ENCODE measurements at places on chromosomes 16 and 17. TPM values are rescaled to one million over a fixed set of nuclear protein-coding genes. Genes with fewer than 3 reads are reported as not detected.
A peak's percentile ranks its signal among the peaks of the same experiment; 100 is the strongest.

DNA sequence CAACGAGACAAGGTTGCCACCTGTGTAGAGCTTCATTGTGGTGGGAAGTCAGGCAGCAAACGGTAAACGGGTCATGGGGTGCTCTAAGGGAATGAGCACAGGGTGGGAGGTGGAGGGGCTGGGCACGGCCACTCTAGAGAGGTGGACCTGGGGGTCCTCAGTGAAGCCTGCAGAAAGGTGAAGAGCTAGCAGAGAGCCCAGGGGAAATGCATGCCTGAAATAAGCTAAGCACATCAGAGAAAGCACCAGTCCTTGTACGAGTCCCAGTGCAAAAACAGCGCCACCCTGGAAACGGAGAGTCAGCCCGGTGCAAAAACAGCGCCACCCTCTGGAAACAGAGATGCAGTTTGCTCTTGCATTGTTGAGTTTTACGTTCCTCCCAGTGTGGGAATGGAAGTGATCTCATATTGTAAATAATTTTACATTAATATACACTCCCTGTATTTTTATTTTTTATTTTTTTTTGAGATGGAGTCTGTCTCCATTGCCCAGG lies 65.0 kb downstream of the TBC1D16 start:
- peak; percentile 81 for DNase-seq

DNA sequence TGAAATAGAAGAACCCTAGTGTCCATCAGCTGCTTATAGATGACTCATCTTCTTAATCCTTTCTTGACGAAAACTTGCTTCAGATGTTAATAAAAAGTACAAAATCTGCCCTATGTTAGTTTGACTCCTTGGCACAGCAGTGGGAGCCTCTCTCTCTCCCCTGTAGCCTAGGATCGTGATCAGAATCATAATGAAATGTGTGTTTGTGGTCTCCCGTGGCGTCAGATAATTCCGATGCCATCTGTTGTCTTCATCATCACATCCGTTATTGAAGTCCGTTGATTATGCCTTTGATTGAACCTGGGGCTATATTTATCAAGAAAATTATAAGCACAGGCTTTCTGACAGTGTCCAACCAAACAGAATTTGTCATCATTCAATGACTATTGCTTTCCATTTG lies 102.5 kb downstream of the BMERB1 start:
- no peak for DNase-seq

DNA sequence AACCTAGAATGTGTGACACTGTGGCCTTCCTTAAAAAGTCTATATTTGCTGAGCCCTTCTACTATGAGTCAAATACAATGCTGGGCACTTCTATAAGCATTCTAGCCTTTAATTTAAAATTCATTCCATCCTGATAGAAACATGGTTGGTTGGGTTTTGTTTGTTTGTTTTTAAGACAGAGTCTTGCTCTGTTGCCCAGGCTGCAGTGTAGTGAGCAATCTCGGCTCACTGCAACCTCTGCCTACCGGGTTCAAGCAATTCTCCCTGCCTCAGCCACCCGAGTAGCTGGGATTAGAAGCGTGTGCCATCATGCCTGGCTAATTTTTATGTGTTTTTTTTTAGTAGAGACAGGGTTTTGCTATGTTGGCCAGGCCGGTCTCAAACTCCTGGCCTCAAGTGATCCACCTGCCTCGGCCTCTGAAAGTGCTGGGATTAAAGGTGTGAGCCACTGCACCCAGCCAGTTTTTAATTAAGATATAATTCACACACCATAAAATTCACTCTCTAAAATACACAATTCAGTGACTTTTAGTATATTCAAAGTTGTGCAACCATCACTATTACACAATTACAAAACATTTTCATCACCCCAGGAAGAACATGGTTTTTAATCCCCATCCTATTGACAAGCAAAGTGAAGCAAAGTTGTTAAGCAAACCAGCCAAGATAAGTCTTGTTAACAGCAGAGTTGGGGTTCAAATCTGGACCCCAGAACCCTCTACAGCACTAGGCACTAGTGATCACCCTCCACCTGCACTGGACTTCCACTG lies 42.8 kb downstream of the CMTM4 start:
- no peak for DNase-seq

DNA sequence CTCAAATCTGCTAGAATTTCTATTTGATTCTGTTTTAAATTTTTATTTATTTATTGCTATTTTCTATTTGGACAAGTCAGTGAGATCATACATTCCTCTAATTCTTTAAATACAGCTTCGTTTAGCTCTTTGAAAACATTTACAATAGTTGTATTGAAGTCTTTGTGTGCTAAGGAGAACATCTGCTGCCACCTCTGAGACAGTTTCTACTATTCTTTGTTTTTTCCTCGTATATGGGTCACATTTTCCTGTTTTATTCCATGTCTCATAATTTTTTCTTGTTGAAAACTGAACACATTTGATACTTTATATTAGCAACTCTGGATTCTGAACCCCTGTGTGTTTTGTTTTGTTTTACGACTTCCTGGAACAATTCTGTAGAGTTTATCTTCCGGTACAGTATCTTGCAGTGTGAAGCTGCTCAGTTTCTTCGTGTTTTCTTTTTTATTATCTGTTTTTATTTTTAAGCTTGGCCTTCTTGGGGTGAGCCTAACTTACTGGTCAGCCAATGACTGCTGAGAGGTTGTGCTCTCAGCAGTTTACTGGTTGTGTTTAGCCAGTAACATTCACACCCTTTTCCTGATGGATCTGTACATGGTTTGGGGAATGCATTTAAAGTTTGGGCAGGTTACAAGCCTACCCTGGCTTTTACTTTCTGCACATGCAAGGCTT lies 99.0 kb downstream of the CA4 start:
- DNase-seq = no peak

DNA sequence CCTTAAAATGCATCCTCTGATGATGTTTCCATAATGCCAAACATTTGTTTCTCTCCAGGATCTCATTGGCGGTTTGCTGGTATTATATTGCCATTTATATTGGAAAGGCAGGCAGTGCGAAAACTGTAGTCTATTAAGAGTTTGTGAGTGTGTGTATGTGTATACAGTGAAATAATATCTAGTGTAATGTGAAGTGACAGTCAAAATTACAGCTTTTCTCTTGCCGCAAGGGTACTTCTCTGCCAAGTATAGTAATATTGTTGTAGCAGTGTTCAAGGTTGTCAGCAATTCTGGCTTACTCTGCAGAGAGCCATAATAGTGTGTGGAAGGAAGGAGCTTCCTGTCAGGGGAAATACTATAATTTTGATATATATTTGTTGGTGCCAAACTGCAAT lies 178.6 kb downstream of the WWOX start:
- no peak for DNase-seq

DNA sequence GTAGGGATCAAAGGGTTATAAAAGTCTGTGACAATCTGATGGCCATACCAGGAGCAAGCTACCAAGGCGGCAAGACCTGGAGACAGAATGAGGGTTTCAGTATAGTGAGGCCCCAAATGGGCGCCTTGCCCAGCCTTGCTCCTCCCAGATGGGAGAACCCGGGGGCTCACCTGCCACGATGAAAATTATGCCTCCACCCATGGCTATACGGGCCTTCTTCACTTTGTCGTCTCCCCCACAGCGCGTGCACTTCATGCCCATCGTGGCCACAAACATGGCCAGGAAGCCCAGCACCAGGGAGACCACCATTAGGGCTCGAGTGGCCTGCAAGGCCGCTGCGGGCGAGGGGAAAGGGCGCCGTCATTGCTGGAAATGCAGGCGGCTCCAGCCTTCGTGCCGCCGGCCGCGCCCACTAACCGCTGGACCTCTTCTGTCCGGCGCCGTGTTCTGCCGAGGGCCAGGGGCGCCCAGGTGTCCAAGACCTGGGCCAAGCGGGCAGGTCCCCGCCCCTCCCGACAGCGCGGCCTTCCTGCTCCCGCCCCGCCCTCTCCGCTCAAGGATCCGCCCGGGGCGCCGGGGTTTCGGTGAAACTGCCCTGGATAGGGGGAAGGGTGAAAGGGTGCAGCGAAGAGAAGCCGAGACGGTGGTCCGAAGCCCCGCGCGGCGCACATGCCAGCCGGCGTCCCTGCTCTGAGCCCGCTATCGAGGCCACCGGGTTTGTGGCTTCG lies 1.5 kb downstream of the CLDN7 start:
- peak; percentile 70 for DNase-seq

DNA sequence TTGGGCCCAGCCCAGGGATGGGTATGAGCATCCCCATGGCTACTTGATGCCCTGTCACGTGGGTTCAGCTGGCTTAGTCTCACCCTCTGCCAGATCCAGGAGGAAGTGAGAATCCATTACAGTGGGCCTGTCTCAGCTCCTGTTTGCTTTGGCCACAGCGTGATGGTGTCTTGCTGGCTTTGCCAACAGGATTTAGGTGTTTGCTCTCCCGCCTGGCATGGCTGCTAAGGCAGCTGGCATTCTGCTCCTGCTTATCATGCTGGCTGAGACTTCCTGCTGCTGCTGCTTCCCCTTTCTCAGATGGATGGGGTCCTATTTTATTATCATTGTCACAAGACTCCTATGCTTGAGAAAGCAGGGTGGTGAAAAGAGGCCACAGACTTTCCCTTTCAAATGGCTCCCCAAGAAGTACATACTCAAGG lies 28.3 kb upstream of the HOXB13 start:
- peak; percentile 43 for DNase-seq

DNA sequence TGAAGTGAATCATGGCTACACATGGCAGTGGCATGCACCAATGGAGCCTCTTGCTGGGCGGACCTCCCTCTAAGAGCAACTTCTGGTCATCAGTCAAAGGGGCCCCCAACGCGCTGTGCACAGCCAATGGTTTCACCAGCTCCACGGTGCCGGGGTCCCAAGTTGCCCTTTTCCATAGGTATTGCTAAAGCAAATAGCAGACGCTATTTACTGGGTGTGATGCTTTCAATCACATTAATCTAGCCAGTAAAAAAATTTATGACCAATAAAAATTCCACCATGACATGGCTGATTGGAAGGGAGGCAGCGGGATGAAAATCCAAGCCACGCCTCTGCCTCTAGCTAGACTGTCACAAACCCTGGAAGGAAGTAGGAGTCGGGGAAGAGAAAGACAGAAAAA lies 680.3 kb upstream of the SOX9 start:
- DNase-seq = peak; percentile 79

DNA sequence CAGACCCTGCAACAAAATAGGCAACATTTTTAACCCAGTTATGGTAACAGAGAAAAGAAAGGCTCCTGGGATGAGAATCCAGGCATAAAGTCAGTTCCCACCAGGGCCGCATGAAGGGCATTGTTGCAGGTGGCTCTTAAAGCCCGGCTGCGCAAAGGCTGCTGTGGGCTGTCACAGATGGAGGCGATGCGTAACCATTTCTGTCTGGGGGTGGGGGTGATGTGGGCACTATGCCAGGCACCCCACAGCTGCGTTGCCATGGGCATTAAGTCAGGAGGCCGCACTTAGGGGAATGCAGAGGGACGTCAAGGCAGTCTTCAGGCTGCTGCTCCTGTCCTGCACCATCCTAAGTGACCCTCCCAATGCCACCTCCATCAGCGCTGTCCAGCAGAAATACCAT lies 228.4 kb downstream of the CPPED1 start:
- no peak for DNase-seq

DNA sequence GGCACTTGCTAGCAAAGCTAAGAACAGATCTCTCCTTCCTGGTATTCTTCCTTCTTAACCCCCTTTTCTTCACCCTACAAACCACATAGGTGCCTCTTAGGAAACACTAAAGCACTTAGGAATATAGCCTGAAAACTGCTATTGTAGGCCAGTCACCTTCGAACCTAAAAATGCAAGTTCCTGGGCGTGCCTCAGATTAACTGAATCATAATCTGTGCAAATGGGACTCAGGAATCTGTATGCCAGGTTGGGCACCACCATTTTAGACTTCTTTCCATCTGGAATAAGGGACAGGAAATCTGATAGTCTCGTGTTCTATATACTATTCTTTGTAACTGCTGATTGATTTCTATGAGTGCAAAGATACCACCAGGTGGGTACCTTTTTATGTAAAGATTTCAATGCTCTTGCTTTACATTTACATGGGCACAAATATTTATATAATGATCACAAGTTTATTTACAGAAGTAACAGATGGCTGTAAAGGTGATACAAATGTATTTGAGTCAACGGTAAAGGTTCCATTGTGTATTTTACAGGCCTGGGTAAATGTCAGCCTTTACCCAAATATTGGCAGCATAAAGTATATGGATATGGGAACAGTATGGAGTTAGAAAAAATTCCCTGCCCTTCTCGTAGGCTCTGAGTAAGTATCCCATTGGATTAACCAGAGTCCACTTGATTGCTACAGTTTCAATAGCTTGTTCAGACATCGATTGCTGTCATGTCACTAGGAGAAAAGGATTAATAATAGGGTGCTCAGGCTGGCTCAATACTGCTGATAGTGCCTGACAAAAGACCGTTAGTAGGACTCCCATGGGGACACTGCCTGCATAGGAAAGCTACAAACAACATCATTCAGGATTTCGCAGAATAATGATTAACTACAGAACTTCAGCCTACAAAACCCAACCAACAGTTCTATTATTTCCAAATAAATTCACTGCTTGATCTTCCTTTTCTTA lies 124.7 kb downstream of the SNX11 start:
- no peak for DNase-seq

- DNase-seq = no peak
These were observed 5.8 kb downstream of the ARMC7 start for GRCh38 chr17:75115555-75115954.

DNA sequence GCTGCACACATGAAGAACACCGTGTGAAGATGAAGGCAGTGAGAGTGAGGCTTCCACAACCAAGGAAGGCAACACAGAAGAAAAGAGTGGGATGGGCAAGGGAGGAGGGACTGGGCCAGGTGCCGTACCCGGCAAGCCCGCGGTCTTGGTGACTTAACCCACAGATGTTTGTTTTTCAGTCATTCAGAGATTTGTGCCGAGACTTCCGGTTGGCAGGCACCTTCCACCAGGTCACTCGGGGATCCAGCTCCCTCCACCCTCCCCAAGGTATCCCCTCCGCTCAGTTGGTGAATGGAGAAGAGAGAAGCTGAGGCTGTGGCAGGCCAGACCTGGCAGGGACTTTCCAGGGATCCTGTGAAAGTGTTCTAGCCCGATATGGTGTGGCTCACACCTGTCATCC lies 4.9 kb upstream of the KREMEN2 start:
- DNase-seq = no peak

CHST4 gene
- total RNA-seq = not detected

SERPINF2 gene
- 2.2 TPM for total RNA-seq

C1QTNF8 gene
- total RNA-seq = not detected

MIS12 gene
- 10.6 TPM for total RNA-seq

GPR179 gene
- total RNA-seq = not detected

CCDC154 gene
- not detected for total RNA-seq
